DMS53 (cell line): ENCODE measurements at places on chromosomes 2 and 18.

DNA sequence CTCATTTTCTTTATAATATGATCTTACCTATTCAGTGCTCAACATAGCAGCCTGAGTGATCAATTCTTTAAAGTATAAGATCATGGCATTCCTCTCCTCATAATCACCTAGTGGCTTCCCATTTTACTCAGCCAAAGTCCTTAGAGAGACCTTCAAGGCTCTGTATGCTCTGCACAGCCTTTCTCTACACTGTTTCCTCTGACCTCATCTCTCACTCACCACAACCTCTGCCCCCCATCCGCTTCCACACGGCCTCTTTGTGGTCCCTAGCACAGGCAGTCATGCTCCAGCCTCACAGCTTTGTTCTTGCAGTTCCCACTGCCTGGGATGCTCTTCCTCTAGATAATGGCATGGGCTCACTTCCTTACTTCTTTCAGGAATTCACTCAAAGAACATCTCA, 109.2 kb downstream of the HIBCH start:
- DNase-seq, result no peak

DNA sequence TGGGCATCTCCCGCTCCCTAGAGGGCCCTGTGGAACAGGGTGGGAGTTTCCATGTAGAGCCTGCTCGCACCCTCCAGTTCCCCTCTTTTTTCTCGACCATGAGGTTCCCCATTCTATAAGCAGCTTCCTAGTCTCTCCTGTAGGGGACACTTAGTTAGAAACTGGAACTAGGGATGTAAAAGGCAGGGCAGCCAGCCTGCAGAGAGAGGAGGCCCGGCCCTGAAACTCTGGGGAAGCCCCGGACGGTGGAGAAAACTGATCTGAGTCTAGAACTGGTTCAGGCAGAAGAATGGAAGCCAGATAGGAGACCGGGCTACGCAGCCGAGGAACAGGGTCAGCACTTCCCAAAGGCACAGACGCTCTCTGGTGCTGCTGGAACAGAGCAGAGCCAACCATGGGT, 51.6 kb upstream of the ATG16L1 start:
- no peak for DNase-seq

GRCh38 chr2:6934345-6934744, 17.1 kb downstream of the RNF144A start:
- no peak for DNase-seq

DNA sequence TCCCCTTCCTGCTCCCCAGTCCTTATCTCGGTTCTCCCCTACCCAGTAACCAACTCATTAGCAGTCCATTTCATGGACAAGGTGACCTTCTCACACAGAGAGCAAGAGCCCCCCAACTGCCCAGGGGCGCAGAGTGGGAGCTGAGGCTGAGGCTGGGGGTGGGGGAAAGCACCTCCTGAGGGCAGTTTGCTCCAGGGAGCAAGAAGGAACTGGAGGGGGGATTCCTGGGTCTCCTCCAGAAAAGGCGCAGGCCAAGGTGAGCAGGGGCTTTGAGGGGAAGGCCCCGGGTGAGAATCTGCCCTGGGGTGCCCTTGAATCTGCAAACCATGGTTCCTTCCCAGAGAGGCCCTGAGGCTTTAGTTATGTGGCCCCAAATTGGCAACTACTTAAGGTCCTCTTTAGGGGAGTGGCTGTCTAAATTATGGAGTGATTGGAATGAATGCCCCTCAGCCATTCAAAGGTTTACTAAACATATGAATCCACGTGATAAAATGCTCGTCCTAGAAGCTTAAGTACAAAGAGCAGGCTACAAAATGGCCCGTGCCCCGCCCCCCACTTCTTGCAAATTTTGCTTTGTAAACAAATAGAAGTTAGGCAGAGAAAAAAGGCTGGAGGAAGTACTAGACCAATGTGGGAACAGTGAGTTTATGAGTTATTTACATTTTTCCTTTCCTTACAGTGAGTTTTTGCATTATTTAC, 123.5 kb upstream of the HS6ST1 start:
- DNase-seq, result no peak

GRCh38 chr2:108594982-108595464, 60.8 kb downstream of the LIMS1 start:
- no peak for DNase-seq

GRCh38 chr2:84830095-84830494, 50.8 kb downstream of the TRABD2A start:
- DNase-seq, result peak; percentile 40

DNA sequence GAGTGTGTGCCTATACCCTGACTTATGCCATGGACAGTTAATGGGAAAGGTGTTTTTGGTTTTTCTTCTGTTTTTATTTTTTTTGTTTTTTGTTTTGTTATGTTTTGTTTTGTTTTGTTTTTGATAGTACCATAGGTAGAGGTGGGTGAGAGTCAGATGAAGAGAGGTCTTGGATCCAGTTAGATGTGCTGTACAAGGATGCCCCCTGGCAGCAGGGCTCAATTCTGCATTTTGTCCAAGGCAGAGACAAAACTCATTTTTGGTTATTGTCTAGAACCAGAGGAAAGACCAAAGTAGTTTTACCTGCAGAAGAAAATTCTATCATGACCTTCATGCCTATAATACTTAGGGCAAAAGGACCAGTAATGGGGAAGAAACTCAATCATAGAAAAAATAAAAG, 48.5 kb downstream of the SLC5A7 start:
- DNase-seq, result peak; percentile 45

DNA sequence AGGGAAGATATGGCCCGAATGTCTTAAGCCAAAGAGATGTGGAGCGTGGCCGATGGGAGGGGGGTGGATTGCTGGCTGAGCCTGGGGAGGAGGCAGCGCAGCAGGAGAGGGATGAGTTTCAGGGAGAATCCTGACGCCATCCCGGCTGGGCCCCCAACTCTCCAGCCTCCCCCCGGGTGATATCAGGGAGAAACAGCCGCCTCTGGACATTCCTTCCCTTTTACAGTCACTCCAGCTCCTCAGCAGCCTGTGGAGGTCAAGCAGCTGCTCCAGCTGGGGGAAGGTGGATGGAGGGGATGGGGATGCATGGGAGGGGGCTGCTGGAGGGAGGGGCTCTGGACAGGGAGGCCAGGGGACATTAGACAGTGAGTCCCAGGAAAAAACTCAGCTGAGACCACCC, 9.5 kb upstream of the DES start:
- no peak for DNase-seq

GRCh38 chr18:57909620-57910019, 106.5 kb upstream of the ATP8B1 start:
- DNase-seq, result no peak

DNA sequence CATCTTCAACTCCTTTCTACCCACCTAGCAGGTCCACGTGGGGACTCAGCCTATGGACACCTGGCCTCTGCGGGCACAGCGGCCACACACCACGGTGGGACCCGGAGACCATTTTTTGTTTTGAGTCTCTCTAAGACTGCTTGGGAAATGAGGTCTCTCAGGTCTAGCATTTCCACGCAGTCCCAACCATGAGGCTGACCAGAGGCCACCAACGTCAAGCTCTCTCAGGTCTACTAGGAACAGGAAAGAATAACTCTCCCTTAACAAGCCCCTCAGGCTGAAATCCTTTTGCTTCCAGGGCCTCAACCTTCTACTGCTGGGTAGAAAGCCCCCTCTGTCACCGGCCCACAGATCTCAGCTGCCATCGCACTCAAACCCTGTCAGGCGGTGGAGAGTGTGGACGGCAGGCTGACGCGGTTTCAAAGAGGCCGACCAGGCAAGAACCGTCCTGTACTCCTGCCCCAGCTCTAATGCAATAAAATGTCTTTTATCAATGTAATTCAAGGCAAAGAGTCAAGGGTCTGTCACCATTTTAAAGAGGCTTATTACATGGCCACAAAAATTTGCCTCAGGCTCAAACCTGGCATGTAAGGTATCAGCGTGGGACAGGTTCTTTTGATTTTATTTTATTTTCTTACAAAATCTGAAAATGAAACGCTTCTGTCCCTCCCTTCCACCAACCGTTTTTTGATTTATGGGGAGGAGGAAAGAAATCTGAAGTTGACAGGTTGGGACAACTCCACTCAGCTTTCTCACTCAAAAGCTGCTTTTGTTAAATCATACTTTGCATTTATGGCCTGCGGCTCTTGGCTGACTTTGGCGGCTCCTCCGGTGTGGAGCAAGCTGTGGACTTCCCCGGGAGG, 74.0 kb downstream of the BCL11A start:
- peak; percentile 48 for DNase-seq

DNA sequence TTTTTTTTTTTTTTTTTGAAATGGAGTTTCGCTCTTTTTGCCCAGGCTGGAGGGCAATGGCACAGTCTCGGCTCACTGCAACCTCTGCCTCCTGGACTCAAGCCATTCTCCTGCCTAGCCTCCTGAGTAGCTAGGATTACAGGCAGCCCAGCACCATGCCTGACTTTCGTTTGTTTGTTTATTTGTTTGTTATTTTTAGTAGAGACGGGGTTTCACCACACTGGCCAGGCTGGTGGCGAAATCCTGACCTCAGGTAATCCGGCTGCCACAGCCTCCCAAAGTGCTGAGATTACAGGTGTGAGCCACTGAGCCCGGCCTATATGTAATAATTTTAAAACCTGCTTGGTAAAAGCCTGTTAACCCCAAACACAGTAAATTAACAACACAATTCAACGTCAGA, 435.7 kb downstream of the LRRTM4 start:
- DNase-seq, result no peak

DNA sequence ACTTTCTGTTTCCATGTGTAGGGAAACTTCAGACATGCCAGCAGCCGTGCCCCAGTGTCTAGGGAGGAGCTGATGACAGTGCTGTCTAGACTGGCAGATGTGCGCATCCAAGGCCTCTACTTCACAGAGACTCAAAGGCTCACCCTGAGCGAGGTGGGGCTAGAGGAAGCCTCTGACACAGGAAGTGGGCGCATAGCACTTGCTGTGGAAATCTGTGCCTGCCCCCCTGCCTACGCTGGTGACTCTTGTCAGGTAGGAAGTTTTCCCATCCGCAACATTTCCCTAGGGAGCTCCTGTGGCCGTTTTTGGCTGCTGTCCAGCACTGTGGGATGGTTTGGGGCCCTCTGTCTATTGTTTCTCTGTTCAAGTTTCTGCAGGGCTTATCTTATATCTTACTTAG, 143.1 kb upstream of the TTC39C start:
- DNase-seq, result peak; percentile 85

GRCh38 chr2:70460333-70460732, 93.3 kb downstream of the TGFA start:
- peak; percentile 19 for DNase-seq

DNA sequence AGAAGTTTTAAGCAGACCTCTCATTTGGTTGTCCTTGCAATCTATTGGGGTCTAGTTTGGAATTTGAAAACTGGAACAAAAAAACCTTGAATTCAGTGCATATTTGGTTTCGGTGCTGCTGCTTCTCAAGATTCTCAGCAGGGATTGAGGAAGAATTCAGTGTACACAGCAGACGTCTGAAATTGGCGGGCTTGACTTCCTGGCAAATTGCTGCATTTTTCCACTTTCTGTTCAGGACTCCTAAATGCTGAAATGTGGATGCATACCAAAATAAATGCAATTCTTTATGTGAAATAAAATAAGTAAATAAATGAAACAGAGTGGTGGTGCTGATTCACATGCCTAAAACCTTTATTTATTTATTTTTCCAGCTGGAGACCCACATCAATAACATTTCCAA, 332.4 kb upstream of the KYNU start:
- DNase-seq, result no peak

DNA sequence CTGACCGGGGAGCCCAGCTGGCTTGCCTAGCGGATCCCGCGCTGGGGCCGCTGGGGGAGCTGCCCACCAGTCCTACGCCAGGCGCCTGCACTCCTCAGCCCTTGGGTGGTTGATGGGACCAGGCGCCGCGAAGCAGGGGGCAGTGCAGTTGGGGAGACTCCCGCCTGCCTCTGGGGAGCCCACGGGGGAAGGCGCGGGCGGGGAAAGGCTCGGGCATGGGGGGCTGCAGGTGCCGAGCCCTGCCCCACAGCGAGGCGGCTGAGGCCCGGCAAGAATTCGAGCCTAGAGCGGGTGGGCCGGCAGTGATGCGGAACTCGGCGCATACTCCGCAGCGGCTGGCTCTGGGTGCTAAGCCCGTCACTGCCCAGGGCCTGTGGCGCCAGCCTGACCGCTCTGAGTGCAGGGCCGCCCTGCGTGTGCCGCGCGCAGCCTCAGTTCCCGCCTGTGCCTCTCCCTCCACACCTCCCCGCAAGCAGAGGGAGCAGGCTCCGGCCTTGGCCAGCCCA, 249.1 kb upstream of the TEKT4 start:
- no peak for DNase-seq

- no peak for DNase-seq
Observed at GRCh38 chr18:32848826-32849225, 76.0 kb upstream of the KLHL14 start.

DNA sequence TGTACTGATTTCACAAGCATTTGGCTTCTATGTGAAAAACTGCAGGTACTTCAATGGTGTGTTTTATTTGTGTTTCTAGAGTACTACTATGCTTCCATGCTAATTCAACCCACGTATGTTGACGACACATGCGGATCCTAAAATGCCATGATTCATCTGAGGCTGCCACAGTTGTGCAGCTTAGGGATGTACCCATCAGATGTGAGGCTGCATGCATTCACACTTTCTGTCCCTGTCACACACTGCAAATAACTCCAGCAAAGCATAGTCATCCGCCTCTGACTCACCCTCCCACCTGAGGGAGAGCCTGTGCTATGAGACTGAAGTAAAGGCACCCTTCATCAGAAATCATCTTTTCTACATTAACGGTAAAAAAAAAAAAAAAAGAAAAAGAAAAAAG, 22.1 kb upstream of the SERTAD2 start:
- DNase-seq, result peak; percentile 42

- peak; percentile 90 for DNase-seq
Observed at GRCh38 chr2:113138428-113139322, 11.3 kb downstream of the IL1RN start.

GRCh38 chr2:83006961-83007360, 1452.1 kb downstream of the SUCLG1 start:
- DNase-seq, result no peak

- no peak for DNase-seq
Observed at GRCh38 chr2:8595811-8596600, 85.8 kb upstream of the ID2 start.

DNA sequence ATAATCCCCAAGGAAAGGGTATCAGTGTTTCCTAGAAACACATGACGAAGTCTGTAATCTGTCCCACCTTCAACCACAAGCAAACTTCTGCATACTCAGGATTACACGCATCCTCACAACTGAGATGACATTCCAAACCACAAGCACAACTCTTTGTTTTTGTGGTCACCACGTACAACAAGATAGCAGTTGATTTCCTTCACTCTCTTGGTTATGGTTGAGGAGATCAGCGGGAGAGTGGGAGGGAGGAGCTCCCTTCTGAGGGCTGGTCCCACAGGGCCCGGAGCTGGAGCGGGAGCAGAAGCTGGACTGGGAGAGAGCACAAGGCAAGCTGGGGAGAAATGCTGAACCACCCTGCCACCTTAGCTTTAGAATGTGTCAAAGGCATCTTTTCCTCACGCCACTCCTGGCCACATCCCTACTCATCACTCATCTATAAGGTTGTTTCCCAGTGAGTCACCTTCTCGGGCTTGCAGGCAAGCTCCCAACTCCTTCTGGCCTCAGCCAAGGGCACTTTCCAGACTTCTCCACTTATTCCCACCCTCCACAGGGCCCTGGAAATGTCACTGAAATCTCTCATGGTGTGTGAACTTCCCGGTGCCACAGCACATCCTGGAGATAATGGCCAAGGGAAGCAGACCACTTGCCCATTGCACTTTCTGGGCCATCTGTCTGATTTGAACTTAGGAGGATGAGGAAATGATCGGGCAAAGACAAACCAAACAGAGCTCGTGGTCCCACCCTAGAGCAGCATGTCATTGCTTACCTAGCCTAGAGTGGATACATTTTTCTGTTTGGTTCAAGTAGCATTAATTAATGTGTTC, 98.9 kb upstream of the LGALSL start:
- DNase-seq, result peak; percentile 17

- no peak for DNase-seq
Observed at GRCh38 chr18:29188760-29189159, 1011.8 kb upstream of the CDH2 start.
